ENCODE measurements at places on chromosomes 6 and 20.

GRCh38 chr6:40715570-40716403, 128.6 kb upstream of the LRFN2 start:
- no peak for DNase-seq

GRCh38 chr6:77383026-77383425, 80.3 kb downstream of the HTR1B start:
- no peak for DNase-seq

DNA sequence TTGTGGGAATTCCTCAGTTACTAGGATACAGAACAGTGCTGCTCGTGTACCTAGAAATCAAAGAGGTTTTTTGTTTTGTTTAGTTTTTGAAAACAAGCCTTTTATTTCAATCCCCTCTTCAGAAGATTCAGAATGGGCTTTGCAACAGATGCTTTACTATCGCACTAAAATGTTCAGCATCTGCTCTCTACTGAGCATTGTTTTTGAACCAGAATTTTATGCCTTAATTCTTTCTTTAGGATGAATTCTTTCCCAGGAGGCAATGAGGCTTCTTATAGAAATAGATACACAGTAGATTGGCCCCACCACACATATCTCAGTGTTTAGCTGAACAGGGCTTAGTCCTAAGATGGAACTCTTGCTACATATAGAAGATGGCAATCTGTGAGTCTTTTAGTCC, 95.9 kb upstream of the SPACA1 start:
- no peak for DNase-seq

GRCh38 chr20:57076951-57077350, 189.5 kb downstream of the BMP7 start:
- no peak for DNase-seq

- DNase-seq, result no peak
Observed at GRCh38 chr6:106199331-106199730, 113.2 kb downstream of the PRDM1 start.

- DNase-seq, result no peak
Observed at GRCh38 chr6:41505122-41506049, 40.8 kb upstream of the FOXP4 start.

GRCh38 chr20:48003021-48003420, 217.7 kb upstream of the SULF2 start:
- no peak for DNase-seq

DNA sequence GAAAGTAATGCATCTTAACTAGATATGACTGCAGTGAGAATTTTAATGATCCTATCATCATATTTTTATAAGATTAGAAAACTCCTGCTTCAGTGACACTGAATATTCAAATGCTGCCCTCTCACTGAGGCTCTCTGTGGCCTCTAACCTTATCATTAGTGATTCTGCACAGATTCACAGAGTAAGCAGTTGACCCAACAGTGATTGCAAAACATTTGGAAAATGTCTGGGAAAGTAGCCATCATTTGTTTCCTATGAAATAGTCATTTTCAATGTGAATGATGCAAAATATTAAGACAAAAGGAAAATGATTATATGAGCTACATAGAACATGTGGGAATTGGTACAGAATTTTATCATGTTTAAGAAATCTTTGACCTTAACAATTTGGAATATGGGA, 210.3 kb downstream of the TBX18 start:
- no peak for DNase-seq

DNA sequence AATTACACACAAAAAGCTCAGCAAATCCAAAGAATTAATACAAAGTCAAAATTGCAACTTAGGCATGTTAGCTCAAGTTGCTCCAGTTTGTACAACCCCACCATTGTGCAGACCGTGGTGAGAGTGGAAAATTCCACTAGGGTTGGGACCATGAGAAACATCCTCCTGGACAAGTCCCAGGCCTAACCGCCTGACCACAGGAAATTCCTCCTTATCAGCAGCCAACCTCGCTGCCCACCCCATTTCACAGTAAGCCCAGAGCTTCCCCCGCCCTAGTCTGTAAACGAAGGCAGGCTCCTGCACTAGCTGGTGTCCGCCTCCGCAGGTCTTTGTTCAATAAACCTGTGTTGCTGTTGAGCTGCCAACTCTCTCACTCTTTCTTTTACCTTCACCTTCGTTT, 1023.3 kb downstream of the EYS start:
- DNase-seq, result no peak

DNA sequence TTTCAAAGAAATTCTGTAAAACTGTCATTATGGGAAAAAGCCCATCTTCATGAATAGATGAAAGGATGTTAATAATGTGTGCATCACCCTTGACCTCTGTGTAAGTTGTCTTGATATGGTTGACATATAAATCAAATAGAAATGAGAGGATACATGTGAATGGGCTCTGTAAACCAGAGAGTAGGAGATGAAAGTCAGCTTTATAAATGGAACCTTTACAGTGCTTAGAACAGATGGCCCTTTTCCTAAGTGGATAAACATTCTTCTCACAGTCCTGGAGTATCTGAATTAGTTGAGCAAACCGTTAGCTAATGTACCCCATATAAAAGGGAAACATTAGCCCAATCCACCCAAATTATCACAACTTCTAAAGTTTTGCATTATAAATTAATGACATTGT, 57.5 kb downstream of the MYLK4 start:
- DNase-seq, result no peak

- DNase-seq, result no peak
Observed at GRCh38 chr6:57283911-57284455, 33.4 kb upstream of the PRIM2 start.

DNA sequence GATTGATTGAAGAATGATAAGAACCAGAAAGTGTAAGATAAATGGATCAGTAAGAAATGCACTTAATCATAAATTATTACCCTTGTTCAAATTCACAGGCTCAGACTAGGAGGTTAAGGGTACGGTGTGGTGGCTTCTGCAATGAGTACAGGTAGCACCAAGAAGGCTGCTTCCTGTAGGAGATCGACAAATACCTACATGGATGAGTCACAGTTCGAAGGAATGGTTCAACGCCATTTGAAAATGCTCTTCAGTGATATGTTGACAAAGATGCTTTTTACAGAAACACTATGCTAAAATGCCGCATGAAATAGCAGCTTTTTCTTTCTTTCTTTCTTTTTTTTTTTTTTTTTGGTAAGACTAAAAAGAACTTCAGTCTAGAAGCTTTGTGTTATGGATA, 116.2 kb downstream of the DTNBP1 start:
- no peak for DNase-seq

DNA sequence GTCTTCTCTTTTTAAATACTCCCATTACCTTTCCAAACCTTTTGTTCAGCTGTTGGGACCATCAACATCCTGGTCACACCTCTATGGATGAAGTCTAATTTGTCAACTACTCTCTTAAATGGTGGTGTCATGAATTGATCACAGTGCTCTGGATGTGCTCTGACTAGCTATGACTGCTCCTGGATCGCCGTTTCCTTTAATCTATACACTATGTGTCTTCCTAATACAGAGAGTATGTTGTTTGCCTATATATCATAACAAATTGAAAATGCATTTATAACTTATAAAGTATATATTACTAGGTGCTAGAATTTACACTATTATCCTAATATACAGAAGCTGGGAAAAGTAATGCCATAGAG, 357.5 kb downstream of the LAMA2 start:
- no peak for DNase-seq

DNA sequence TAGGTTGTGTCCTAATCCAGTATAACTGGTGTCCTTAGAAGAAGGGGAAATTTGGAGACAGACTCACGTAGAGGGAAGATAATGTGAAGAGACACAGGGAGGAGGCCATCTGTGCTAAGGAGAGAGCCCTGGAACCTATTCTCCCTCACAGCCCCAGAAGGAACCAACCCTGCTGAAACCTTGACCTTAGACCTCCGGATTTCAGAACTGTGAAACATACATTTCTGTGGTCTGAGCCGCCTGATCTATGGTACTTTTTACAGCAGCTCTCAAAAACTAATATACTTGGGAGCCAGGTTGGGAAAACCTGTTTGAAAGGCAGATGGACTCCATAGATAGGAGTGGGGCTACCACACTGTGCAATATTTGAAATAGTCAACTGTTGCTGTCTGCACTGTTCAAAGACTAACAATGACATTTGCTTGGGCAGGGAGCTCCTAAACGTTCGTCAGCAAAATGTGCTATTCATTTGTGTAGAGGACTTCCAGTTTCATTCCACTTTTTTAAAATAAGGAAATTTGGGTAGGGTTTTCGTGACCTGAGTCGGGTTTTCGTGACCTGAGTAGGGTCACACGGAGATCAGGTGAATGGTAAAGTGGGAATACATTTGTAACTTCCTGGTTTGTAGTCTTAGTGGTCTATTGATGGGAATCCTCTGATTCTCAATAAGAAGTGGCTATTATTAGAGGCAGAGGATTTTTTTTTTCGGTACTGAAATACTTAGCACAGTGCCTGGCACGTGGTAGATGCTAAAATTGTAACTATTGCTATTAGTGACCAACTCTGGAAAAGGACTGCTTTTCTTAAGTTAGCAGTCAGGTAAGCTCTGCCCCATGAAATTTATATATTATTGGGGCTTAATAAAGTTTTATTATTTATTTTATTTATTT, 11.4 kb downstream of the TAGAP start:
- DNase-seq, result no peak

DNA sequence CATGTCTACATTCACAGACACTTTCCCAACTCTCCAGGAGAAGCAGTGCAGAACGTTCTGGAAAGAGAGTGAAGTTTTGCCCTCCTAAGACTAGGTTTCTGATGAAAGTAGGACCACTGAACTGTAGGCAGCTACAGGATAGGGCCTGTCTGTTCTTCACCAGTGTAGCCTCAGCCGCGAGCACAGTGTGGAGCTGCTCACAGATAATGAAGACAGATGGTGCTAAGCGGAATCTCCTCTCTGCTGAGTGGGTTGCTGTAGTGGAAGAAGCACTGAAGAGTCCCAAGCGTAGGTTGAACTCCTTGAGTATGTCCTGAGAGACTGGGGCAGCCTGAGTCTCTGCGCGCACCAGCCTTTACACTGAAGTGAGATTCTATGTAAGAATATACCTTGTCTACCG, 170.2 kb downstream of the PACRG start:
- DNase-seq, result no peak

- no peak for DNase-seq
Observed at GRCh38 chr20:4375881-4376280, 345.8 kb upstream of the PRND start.

GRCh38 chr20:58447511-58448391, 58.7 kb downstream of the VAPB start:
- peak; percentile 10 for DNase-seq

GRCh38 chr6:150857062-150857944, 8.2 kb upstream of the MTHFD1L start:
- no peak for DNase-seq

DNA sequence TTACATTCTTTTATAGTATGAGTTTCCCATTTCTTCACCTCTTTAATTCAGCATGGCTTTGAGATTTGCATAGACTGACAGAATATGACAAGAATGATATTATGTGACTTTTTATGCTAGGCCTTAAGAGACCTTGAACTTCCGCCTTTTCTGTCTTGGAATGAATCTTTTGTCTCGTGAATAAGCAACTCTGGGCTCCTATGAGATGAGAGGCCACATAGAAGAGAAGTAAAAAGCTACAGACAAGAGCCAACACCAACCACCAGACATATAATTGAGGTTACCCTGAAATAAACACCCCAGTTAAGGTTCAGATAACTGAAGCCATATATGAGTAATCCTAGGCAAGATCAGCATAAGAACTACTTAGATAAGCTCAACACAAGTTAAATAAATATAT, 600.8 kb downstream of the MEI4 start:
- DNase-seq, result no peak

DNA sequence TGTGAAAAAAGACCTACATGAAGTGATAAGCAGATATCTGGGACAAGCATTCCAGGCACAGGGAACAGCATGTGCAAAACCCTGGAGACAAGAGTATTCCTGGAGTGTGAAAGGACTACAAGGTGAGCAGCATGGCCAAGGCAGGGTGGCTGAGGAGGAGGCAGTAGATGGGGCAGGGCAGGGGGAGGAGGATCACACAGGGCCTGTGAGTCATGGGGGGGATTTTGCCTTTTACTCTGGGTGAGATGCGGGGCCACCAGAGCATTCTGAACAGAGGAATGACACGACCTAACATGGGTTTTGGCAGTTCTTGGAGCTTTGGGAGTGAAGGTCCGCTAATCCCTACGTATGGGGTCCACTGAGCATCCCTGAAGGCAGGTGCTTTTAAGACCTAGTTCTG, 69.8 kb upstream of the CCN6 start:
- no peak for DNase-seq

GRCh38 chr20:4113615-4114603, 98.6 kb upstream of the RNF24 start:
- DNase-seq, result no peak

All from activated T-helper 1 cell treated with Interleukin-2 at 50 U/mL for 16 hours (primary cell).